ENCODE measurements at places on chromosomes 11 and 22. TPM values are rescaled to one million over a fixed set of nuclear protein-coding genes. Genes with fewer than 3 reads are reported as not detected.
A peak's percentile ranks its signal among the peaks of the same experiment; 100 is the strongest.

DNA sequence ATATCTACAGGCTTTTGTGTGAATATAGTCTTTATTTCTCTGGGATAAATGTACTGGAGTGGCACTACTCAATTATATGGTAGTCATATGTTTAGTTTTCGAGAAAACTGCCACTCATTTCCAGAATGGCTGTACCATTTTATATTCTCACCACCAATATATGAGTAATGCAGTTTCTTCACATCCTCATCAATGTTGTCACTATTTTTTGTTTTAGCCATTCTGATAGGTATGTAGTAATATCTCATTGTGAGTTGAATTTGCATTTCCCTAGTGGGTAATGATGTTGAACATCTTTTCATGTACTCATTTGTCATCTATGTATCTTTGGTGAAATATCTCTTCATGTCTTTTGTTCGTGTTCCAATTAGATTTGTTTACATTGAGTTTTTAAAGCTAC, 18.0 kb downstream of the ACRV1 start:
- H3K4me3 ChIP-seq = no peak overlapping the region
- H3K4me1 ChIP-seq = no peaks in the 10 kb centered on the region
- H3K27me3 ChIP-seq = no peaks in the 10 kb centered on the region
- H3K36me3 ChIP-seq = no peaks in the 10 kb centered on the region
- no peak for DNase-seq

OR2AG2 gene
- 0.26 TPM for total RNA-seq

CBLIF gene
- total RNA-seq = not detected

DCHS1 gene
- 6.0 TPM for total RNA-seq

- H3K27me3 ChIP-seq = no peaks in the 10 kb centered on the region
- H3K27ac ChIP-seq = no peak overlapping the region
- H3K4me3 ChIP-seq = no peak overlapping the region
- DNase-seq = no peak
- H3K36me3 ChIP-seq = no peaks in the 10 kb centered on the region
- peaks cover 4% of the 10 kb centered on the region for H3K4me1 ChIP-seq
Measured at GRCh38 chr11:106152824-106153223, 75.4 kb downstream of the AASDHPPT start.

DNA sequence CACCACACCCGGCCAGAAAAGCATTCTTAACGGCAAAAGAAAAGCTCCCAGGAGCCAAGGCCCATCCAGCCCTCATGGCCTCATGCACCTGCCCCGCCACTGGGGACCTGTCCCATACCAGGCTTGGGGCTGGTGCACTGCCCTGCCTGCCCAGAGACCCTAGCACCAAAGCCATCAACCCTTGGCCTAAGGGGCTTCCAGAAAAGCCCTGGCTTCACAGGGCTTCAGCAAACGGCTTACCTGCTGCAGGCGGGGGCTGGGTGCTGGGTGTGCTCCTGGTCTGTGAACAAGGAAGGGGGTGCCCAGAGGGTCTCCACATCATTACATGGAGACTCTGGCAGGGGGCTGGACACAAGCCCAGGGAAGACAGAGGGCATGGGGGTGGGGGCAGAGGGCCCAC, 89.5 kb downstream of the CELSR1 start:
- no peaks in the 10 kb centered on the region for H3K36me3 ChIP-seq
- peaks cover under 1% of the 10 kb centered on the region for H3K4me1 ChIP-seq
- H3K27ac ChIP-seq = no peak overlapping the region
- no peaks in the 10 kb centered on the region for H3K27me3 ChIP-seq

DNA sequence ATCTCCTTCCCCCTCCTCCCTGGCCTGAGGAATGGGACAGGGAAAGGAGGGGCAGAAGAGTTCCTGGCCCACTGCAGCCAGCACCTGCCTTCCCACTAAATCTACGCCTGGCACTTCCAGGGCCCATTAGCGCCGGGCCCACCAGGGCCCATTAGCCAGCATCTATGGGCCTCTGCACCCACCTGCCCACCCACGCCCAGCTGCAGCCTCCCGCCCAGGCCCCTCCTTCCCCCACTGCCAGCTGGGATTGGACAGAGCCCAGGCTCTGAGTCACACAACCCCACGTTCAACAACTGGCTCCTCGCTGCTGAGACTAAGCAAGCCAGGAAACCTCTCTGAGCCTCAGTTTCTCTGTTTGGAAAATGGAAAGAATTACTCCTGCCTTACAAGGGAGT, 48.7 kb downstream of the CYTH4 start:
- peaks cover 24% of the 10 kb centered on the region for H3K4me1 ChIP-seq
- DNase-seq = no peak

DNA sequence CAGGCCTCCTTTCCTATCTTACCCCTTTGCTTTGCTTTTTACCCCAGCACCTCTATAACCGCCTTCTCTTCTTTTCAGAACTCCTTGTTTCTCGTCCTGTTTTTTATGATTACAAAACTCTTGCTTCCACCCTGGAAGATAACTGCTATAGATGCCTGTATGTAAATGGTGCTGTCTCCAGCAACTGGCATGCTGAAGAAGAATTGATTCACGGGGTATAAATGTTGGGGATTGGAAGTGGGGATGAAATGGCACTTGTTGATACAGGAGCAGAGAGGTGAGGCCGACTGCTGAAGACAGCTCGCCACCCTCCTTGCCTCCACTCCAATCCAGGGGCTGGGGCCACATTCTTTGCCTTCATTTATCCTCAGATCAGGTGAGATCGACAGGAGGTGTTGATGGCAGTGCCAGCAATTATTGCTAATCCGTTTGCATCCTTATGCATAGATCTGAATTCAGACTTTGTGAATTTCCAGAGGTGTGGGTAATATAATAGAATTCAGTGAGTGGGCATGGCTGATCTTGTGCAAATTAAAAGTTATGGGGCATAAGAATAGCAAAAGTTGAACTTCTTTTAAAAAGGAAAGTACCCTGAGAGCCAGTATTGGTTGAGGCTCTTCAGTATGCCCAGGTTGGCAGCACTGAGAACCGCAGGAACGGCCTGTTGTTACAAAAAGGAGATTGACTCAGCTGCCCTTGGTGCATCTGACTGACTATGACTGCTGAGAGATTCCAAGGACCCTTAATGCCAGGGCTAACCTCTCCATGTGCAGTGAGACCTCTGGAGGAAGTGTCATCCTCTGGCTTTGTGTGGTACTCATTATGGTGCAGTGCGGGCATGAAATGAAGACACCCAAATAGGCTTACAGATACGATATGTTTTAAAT, 5.3 kb downstream of the NEAT1 start:
- H3K4me3 ChIP-seq = no peak overlapping the region
- peak; percentile 75 for DNase-seq
- peaks cover 56% of the 10 kb centered on the region for H3K4me1 ChIP-seq
- no peaks in the 10 kb centered on the region for H3K27me3 ChIP-seq
- H3K27ac ChIP-seq = peak overlapping the region; percentile 100

GRCh38 chr11:12249590-12250260, 127.6 kb upstream of the PARVA start:
- peak overlapping the region; percentile 87 for H3K27ac ChIP-seq
- H3K36me3 ChIP-seq = no peaks in the 10 kb centered on the region
- DNase-seq = peak; percentile 95
- H3K27me3 ChIP-seq = no peaks in the 10 kb centered on the region
- H3K4me1 ChIP-seq = peaks cover 100% of the 10 kb centered on the region

DNA sequence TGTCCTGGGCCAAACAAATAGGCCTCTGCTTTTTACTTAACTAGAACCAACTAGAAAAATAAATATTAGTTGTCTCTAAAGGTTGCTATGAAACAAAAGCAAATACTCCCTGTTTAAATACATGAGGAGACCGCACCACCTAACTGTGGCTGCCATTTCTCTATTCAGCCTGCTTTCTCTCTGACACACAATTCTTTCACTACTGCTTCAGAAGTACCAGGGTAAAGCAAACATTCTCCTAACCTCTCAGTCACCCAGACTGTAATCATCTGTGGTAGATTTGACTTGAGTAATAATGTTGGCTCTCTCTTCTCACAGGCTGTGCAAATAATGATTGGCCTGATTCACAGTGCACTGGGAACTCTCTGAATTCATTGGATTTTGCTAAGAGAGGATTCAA, 41.0 kb upstream of the MS4A8 start:
- H3K4me1 ChIP-seq = peaks cover 17% of the 10 kb centered on the region
- no peaks in the 10 kb centered on the region for H3K36me3 ChIP-seq
- peak; percentile 25 for DNase-seq
- H3K27me3 ChIP-seq = no peaks in the 10 kb centered on the region
- no peak overlapping the region for H3K4me3 ChIP-seq

- DNase-seq = no peak
- no peak within 1 kb of the TSS for H3K27ac ChIP-seq
- no peaks in the 10 kb centered on the region for H3K36me3 ChIP-seq
- H3K4me3 ChIP-seq = no peak within 1 kb of the TSS
- no peaks in the 10 kb centered on the region for H3K4me1 ChIP-seq
Measured at GRCh38 chr11:133845413-133845812, at the start of gene SPATA19. SPATA19 (minus strand) TSS chr11:133845513; CDS start chr11:133845446, 67 bp downstream.

GRCh38 chr11:540583-541432, 3.5 kb downstream of the LRRC56 start:
- no peak overlapping the region for H3K4me3 ChIP-seq
- H3K27ac ChIP-seq = no peak overlapping the region
- H3K4me1 ChIP-seq = peaks cover 26% of the 10 kb centered on the region
- H3K36me3 ChIP-seq = no peaks in the 10 kb centered on the region
- H3K27me3 ChIP-seq = no peaks in the 10 kb centered on the region
- no peak for DNase-seq

SLC22A25 gene
- total RNA-seq = not detected

GRCh38 chr22:45336971-45337431, 27.3 kb downstream of the FAM118A start:
- no peaks in the 10 kb centered on the region for H3K27me3 ChIP-seq
- peaks cover 17% of the 10 kb centered on the region for H3K36me3 ChIP-seq
- peak; percentile 28 for DNase-seq
- H3K4me3 ChIP-seq = no peak overlapping the region
- no peaks in the 10 kb centered on the region for H3K4me1 ChIP-seq
- peak overlapping the region; percentile 36 for H3K27ac ChIP-seq

- DNase-seq = no peak
- H3K27me3 ChIP-seq = no peaks in the 10 kb centered on the region
- H3K4me3 ChIP-seq = no peak overlapping the region
- H3K36me3 ChIP-seq = no peaks in the 10 kb centered on the region
Measured at GRCh38 chr22:45537734-45538181, 35.1 kb downstream of the FBLN1 start.

OR8J3 gene
- total RNA-seq = not detected

GLYATL1 gene
- 0.78 TPM for total RNA-seq

DNA sequence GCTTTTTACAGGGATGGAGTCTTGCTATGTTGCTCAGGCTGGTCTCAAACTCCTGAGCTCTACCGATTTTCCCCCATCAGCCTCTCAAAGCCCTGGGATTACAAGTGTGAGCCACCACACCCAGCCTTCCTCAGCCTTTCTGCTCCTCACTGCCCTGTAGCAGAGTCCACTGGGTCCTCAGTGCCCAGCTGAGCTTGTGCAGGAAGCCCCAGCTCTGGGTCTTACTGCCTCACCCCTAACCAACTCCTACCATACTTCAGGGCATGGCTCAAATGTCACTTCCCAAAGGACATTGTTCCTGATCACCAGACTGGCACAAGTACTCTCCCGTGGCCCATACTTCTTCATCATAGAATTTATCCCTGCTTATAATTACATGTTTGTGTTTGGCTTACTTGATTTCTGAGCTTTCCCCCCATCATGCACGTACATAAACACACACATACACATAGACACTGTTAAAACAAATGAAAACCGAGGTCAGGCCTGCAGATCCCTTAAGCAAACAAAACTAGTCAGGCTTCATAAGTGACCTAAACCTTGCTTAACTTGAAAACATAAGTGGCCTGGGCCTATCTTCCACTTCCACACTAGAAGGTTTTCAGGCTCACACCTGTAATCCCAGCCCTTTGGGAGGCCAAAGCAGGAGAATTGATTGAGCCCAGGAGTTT, 14.0 kb upstream of the SLC43A3 start:
- H3K4me1 ChIP-seq = no peaks in the 10 kb centered on the region
- no peak overlapping the region for H3K27ac ChIP-seq
- H3K27me3 ChIP-seq = no peaks in the 10 kb centered on the region
- no peak for DNase-seq

FOLR2 gene
- total RNA-seq = 11.4 TPM

DLG2 gene
- total RNA-seq = 6.0 TPM

FAM83F gene
- total RNA-seq = 9.1 TPM

DNA sequence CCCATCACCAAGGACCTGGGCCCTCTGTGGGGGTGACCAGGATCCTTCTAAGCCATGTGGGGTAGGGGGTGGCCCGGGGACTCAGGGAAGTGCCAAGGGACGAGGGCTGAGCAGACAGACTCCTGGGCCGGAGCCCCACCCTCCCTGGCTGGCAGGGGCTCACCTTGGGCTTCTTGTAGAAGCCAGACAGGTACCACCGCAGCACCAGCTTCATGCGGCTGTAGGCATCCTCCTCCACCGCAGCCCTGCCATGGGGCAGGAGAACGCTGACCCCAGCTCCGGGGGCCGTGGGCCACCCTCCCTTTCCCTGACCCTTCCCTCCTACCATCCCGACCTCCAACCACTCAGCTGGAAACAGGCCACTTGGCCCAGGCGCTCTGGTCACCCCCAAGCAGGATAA, 45.9 kb upstream of the CARS1 start:
- no peak overlapping the region for H3K27ac ChIP-seq
- no peak for DNase-seq
- no peaks in the 10 kb centered on the region for H3K27me3 ChIP-seq
- no peaks in the 10 kb centered on the region for H3K36me3 ChIP-seq

GRCh38 chr11:4102711-4103110, 8.1 kb downstream of the RRM1 start:
- no peaks in the 10 kb centered on the region for H3K27me3 ChIP-seq
- H3K36me3 ChIP-seq = no peaks in the 10 kb centered on the region
- no peak for DNase-seq
- no peak overlapping the region for H3K27ac ChIP-seq

C1QTNF4 gene
- total RNA-seq = 0.33 TPM
